ENCODE measurements at places on chromosomes 16 and 17. TPM values are rescaled to one million over a fixed set of nuclear protein-coding genes. Genes with fewer than 3 reads are reported as not detected.

- DNase-seq, result no peak
Measured at GRCh38 chr16:50269061-50269705, 2.8 kb downstream of the ADCY7 start.

DNA sequence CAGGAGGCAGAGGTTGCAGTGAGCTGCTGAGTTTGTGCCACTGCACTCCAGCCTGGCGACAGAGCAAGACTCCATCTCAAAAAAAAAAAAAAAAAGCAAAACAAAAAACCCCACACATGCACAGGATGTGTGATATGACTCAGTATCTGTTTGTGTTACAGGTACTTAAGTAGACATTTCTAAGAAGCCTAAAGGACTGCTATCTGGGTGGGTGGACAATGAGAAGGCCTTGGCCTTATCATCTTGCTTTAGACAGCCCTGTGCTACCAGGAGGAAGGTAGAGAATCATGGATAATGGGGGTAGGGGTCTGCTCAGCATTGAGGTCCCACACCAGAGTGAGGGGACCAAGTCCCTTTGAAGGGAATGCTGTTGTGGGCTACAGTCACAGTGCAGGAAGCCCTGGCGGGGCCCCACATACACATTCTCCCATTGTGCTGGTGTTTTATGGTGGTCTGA is 26.7 kb downstream of the PLD6 start:
- DNase-seq, result no peak

ZG16 gene
- total RNA-seq, result not detected

- DNase-seq, result peak; percentile 75
Measured at GRCh38 chr16:4506450-4506849, 30.3 kb downstream of the HMOX2 start.

DNA sequence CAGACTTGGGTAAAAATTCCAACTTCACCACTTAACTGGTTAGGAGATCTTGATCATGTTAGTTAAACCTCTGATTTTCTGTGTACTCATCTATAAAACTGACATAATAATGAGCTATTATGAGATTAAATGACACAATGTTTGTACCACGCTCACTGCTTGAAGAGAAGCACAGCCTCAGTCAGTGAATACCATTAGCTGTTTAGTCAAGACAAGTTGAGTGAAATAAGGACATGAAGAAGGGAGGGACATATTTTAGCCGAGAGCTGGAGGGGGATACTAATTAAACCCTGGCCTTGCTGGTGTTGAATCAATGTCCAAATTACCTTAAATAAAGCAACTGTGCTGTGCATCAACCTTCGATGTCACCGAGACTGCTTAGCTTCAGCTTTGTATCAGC is 105.1 kb upstream of the TOX3 start:
- DNase-seq, result no peak

DNA sequence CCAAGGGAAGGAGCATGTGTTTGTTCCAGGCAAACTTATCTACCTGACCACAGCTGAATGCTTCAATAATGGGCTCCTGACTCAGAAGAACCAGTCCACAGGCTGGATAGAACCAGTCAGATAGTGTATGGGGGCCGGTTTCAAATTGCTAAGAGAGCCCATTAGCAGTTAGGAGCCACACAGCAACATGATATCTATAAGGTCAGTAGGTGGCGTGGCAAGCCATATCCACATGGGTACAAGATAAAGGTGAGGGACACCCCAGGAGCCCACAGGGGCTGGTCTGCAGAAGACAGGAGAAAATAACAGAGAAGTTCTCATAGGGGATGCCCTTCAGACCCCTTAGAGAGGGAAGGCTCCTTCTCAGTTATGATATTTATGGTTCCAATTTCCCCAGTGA is 31.6 kb upstream of the CDRT15 start:
- no peak for DNase-seq

Measured in fibroblast of villous mesenchyme (primary cell).